AML-193 (cell line): ENCODE measurements at places on chromosomes 6 and 20.

DNA sequence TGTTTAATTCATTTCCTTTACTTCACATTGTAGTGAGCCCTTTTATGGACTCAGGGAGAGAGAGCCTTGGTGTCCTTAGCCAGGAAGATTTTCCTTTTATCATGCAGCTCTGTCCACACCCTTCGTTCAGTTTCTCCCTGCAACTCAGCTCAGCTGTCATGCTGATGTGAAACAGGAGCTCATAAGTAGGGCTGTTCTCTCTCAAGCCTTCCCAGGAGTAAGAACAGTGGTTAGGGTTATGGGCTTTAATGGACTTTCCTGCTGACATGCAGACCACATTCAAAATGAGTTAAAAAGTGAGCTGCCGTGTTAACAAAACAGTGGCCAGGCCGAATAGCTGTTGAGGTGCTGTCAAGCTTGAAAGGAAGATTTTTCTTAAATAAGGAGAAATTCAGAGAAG, 104.1 kb downstream of the BCKDHB start:
- no peak for DNase-seq

- no peak for DNase-seq
Measured at GRCh38 chr6:53258774-53259155, 90.0 kb downstream of the ELOVL5 start.

DNA sequence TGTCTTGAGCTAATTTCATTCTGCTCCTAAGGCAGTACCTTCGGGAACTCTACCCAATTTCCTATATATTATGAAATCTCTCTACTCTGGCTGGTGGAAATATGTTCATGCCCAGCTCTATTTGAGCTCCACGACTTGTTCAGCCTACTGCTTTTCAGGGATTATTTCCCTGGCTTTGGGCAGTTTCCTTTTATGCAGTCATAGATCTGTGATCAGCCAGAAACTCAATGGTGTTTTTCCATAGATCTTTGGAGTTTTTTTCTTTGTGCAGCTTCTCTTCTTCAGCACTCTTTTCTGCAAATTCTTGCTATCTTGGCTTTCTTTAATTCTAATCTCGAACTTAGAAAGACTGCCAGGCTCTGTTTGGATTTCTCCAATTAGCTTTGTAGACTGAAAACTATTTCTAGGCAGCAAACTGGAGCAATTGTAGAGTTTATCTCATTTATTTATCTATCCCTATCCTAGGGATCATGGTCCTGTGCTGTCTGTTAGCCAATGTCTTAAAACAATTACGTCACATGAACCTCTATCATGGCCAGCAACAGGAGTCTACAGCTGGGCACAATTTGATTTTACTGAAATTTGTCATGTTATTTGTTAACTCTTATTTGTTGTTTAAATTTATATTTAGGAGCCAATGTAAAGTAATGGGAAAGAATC, 328.4 kb downstream of the BCKDHB start:
- DNase-seq: no peak

DNA sequence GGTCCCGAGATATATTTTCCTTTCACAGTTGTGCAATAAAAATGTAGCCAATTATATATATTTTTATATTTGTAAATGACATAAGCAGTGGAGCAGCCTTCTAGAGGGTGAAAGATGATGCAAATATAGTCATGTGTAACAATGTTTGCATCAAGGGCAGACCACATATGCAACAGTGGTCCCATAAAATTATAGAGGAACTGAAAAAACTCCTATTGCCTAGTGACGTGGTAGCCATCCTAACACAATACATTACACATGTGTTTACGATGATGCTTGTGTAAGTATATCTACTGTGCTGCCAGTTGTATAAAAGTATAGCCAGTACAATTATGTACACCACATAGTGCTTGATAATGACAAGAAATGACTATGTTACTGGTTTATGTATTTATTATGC, 162.8 kb downstream of the ZFAND3 start:
- DNase-seq: no peak

GRCh38 chr6:37082390-37083130, 77.1 kb downstream of the FGD2 start:
- DNase-seq: no peak

- no peak for DNase-seq
Measured at GRCh38 chr6:104714796-104715195, 144.9 kb downstream of the HACE1 start.

DNA sequence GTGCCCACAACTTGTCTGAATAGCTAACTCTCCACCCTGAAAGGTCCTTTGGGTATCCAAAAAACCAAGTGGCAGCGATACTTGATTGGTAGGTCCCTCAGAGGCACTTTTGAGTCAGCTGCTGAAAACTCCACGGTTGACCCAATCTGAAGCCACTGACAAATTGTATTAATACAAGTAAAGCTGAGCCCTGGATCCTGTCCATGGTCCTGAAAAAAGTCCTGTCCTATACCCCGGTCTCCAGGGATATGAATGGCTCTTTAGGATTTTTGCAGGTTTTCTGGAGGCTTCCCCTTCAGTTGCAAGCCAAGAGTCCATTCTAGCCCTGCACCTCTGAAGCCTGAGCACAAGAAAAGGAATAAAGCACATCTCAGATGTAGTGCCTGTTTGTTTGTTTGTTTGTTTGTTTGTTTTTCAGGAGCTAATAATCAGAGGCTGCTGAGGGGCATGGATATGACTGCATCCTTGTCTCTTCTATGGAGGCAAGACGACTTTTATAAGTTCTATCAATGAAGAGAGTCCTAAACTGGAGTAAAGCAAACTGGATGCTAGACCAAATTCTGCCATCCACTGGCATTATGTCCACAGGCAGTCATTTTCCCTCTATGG, 1.7 kb upstream of the SLC12A5 start:
- peak; percentile 46 for DNase-seq

GRCh38 chr20:56683077-56683865, 54.2 kb downstream of the TFAP2C start:
- DNase-seq: no peak

- DNase-seq: no peak
Measured at GRCh38 chr20:1477896-1478490, 11.3 kb upstream of the NSFL1C start.

DNA sequence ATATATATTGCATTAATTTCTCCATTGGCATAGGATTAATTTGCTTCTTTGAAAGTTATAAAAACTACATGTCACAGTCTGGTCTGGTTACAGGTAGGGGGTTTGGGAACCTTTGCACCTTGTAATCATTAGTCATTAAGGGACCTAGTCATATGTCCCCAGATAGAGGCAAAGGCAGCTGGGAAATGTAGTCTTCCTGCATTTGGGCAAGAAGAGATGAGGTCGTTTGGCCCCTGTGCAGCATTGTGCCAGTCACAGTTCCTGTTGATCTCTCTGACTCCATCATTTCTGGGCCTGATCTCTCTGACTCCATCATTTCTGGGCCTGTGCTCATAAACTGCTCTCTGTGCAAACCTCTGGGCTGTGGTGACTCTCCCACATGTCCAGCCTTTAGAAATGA, 73.2 kb downstream of the BCKDHB start:
- no peak for DNase-seq

DNA sequence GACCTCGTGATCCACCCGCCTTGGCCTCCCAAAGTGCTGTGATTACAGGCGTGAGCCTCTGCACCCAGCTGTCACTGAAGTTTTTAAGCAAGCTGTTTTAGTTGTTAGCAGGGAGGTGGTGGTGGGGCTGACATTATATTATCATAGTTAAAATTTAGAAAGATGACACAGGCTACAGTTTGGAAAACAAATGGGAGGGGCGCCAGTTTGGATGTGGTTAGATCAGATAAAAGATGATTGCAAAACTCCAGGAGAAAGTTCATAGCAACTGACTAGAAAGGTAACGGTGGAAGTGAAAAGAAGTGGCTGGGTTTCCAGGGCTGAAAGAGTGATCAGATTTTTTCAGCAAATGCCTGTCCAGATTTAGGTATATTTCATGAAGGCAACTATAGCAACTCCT, 311.9 kb upstream of the CITED2 start:
- no peak for DNase-seq

DNA sequence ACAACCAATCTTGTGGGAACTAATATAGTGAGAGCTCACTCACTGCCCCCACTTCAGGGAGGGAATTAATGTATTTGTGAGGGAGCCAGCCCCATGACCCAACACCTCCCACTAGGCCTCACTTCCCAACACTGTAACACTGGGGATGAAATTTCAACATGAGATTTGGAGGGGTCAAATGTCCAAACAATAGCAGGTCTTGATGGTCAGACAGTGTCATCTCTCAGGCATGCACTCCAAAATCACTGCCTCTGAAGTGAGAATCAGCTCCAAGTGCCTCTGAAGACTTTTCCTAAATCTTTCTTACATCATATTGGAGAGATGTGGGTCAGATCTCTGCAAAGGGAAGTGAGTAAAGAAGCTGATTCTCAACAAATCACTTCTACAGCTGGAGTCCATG, 13.8 kb upstream of the SAYSD1 start:
- DNase-seq: no peak

- DNase-seq: no peak
Measured at GRCh38 chr6:89644864-89645263, 6.3 kb upstream of the LYRM2 start.

DNA sequence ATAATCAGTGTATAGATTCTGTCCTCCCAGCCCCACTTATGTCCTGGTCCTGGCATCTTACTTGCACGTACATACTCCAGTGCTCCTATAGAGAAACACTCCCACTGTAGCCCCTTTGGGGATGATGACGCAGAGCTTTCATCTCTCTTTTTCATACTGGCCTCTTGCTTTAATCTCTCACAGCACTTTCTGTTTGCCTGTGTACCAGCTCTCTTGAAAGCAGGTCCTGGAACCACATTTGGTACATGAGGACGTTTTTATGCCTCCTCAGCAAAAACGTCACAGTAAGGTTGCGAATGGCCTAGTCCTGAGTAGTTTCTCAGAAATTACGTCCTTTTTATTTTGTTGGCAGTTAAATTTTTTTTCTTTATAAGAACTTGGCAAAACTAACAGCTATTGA, 10.8 kb downstream of the L3MBTL3 start:
- no peak for DNase-seq

DNA sequence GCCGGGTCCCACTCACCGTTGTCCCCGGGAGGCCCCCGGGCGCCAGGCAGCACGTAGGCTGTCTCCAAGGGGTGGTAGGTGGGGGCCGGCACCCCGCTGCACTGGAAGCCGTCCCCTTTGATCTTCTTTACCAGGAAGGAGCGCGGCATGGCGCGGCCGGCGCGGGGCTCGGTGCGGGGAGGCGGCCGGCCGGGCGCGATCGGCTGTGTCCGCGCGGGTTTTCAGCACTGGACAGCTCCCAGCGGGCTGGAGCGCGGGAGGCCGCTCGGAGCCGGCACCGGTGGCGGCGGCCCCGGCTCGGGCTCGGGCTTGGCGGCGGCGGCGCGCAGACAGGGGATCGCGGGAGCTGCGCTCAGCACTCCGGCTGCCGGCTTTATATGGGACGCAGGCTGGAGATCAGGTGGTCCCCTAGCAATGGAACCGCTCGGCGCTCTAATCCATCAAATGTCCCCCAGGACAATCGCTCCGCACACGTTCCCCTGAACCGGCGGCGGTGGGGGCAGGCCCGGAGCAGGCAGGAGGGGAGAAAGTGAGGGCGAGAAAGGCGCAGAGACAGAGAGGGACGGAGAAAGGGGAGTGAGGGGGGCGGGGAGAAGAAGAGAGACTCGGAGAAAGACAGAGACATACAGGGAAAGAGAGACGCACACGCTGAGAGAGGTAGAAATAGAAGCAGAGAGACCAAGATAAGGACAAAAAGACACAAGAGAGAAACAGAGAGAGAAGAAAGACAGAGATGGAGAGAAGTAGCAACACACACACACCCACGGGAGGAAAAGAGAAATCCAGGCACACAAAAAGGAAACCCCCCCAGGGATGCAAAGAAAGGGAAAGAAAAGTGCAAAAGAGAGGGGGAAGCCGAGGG, at the start of gene SCRT2:
Gene SCRT2 (minus strand): TSS at position 350 of the 862 bp plus-strand sequence. CDS start 201 bp downstream, at position 149.
- DNase-seq: no peak

GRCh38 chr20:34407962-34408474, 44.9 kb downstream of the ITCH start:
- no peak for DNase-seq

GRCh38 chr6:98932381-98932780, 15.4 kb downstream of the FBXL4 start:
- DNase-seq: peak; percentile 46

GRCh38 chr20:41306061-41306727, 11.3 kb downstream of the ZHX3 start:
- DNase-seq: no peak

DNA sequence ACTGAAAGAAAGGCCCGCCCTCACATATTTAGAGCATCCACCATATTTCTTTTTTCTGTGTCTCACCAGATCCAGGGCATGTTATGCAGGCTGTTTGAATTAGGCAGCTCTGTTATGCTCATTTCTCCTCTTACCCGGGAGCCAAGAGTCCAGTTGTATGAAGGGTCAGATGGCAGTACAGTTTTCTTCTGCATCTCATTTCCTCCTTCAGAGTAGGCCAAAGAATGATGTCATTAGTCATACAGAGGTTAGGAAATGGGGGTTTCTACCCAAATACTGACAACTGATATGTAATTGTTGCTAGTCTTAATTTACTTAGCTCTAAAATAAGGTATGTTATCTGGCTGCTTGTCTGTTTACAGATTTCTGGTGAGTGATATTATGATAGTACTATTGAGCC, 130.8 kb downstream of the SOBP start:
- DNase-seq: no peak
